ENCODE measurements at places on chromosomes 13 and 19.

GRCh38 chr13:26220575-26220974, 1.5 kb downstream of the RNF6 start:
- peak; percentile 4 for DNase-seq

DNA sequence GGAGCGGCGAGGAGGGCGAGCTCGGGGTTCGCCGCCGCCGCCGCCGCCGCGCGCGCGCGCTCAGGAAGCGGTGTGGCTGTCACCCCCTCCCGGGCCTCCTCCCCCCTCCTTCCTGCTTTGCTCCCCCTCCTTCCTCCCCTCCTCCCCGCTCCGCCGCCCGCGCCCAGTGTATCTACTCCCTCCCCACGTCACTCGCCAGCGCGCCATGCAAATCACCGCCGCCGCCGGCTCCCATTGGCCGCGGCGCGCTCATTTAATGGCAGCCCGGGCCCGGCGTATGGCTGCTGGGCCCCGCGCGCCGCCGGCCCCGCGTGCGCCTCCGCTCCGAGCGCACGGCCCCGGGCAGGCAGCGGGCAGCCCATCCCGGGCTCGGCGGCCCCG, 335 bp upstream of the SOX1 start:
- DNase-seq, result peak; percentile 83

DNA sequence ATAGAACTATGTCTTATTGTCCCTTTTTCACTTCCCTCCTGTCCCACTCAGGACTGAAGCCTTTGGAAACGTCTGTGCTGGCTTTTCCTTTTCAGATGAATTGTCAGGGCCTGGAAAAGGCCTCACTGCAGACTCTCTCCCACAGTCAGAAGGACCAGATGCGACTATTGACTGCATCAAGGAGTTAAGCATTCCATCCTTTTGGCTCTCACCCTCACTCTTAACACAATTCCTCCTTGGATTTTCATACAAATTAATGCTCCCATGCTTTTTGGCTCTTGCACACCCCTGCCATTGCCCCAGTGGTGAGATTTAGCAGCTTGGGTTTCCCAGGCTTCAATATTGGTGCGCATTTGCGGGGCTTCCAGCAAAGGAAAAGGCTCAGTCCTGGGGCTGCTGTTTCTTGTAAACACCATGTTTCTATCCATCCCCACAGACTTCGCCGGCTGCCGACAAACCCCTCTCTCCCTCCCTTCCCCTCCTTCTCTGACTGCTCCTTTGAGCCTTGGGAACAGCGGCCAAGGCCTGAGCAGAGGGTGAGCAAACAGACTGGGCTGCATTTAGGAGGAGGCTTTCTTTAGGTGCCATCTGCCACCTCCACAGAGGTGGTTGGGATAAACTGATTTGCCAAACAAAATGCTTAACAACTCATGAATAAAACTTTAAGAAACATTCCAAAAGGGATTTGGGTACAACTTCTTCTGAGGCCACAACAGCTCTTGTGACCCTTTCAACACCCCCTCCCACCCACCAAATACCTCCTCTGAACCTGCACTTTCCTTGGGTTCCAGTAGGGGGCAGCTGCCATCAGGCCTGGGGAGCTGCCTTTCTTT, 48.6 kb upstream of the PCDH8 start:
- peak; percentile 27 for DNase-seq

DNA sequence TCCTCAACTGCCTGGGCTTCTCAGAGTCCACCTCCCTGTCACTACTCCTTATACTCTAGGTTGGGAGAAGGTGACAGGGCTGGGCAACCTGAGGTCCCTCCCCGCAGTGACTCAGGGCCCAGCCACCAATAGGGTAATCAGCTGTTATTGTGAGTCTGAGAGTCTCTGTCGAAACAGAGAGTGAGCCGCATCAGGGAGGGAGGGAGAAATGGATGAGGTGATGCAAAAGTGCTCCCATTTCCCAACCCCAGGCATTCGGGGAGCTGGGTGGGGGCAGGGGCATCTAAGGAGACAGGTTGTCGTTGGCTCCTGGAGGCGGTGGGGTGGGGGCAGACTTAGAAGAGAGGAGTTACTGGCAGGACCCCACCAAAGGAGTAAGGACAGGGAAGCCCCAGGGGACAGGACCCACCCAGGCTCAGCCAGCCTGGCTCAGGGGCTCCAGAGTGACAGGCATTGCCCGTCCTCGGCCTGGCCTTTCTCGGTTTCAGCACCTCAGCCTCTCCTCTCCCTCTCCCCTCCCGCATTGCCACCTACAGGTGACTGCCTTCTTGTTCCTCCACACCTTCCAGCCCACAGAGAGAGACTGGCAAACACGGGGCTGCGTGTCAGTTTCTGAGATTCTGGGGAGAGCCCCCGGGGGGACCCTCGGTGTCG, at the start of gene DMKN:
Gene DMKN, minus strand, starts transcription at position 22 of the 654 bp plus-strand sequence. CDS start 174 bp downstream, outside the sequence.
- peak; percentile 31 for DNase-seq

DNA sequence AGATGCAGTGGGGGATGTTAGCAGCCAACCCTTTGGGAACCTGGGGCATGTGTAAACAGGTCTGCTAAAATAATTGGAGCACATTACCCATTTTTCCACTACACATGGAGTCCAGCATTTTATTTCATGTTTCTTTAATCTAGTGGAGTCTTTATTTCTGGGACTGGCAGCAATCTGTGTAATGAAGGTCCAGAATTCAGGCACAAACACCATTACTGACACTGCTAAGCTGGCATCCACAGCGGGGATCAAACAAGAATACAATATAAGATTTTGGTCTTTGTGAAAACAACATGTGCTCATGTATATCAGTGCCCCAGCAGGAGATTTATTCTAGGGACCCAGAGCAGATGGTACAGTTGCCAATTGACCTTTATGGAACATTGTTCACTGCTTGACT, 1587.0 kb upstream of the PRR20A start:
- no peak for DNase-seq

DNA sequence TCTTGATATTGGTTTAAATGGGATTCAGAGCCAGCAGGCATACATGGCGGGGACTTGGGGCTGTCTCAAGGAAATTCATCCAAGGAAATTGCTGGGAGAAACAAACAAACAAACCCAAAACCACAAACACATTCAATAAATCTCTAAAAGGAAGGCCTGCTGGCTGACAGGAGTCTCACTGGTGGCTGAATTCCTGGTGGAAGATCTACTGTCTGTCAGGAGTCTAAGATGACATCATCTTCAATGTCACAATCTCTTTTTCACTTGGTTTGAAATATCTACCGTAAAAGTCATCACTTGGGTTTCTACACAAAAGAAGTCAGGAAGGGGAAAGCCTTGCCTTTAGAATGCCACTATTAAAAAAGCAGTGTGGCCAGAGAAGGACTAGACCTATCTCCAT, 87.9 kb downstream of the KLF5 start:
- no peak for DNase-seq

GRCh38 chr19:32464279-32464678, 58.7 kb downstream of the DPY19L3 start:
- DNase-seq, result no peak

DNA sequence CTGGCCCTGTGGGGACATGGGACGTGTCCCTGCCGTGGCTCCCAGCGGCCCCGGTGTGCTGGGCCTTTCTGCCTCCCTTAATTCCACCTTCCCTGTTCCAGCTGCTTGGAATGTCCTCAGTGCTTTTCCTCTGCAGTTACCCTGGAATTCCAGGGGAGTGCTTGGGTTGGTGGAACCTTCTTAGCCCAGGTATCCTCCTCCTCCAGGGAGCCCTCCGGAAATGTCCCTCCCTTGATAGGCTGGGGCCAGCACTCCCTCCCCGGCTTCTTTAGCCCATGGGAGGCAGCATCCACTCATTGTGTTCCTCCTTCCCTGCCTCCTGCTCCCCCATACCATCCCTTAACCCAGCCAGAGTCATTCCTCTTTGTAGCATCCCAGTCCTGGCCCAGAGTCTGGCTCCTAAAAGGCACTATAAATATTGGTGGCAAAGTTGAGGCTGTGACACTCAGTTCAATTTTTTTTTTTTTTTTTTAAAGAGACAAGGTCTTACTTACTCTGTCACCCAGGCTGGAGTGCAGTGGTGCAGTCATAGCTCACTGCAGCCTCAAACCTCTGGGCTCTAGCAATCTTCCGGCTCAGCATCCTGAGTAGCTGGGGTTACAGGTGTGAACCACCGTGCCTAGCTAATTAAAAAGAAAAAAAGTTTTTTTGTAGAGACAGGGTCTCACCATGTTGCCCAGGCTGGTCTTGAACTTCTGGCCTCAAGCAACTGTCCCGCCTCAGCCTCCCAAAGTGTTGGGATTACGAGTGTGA, 13.7 kb upstream of the SLC7A10 start:
- no peak for DNase-seq

- DNase-seq, result no peak
Observed at GRCh38 chr13:27411341-27411740, 13.1 kb upstream of the GTF3A start.

DNA sequence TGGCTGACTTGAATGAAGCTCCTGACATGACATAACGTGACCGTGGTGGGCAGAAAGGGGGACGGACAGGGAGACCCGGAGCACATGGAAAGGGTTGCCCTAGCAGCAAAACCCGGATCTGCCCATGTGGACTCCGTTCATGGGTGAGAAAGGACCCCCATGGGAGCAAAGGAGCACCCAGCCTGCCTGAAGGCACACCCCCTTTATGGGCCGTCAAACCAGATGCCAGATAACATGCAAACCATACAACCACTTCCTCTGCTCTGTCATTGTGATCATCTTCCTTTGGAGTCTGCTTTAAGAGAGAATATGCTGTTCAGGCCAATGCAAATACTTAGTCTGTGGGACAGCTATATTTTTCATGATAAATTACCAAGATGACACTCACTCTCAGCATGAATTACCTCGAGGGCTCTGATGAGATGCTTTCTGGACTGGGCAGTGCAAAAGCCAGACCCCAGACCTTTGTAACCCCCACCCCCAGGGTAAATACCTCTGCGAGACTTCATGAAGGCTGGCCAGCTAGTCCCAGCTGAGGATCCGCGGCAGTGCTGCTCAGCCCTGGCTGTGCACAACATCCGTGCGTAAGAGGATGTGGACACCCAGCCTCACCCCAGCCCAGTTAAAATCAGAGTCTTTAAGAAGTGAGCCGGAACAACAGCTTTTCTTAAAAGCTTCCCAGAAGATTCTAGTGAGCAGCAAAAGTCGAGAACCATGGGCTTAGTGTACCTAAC, 126.6 kb downstream of the USP12 start:
- DNase-seq, result no peak

GRCh38 chr19:15136234-15136954, 29.2 kb downstream of the SYDE1 start:
- no peak for DNase-seq

GRCh38 chr19:54230031-54230430, 7.2 kb upstream of the LILRB3 start:
- no peak for DNase-seq

DNA sequence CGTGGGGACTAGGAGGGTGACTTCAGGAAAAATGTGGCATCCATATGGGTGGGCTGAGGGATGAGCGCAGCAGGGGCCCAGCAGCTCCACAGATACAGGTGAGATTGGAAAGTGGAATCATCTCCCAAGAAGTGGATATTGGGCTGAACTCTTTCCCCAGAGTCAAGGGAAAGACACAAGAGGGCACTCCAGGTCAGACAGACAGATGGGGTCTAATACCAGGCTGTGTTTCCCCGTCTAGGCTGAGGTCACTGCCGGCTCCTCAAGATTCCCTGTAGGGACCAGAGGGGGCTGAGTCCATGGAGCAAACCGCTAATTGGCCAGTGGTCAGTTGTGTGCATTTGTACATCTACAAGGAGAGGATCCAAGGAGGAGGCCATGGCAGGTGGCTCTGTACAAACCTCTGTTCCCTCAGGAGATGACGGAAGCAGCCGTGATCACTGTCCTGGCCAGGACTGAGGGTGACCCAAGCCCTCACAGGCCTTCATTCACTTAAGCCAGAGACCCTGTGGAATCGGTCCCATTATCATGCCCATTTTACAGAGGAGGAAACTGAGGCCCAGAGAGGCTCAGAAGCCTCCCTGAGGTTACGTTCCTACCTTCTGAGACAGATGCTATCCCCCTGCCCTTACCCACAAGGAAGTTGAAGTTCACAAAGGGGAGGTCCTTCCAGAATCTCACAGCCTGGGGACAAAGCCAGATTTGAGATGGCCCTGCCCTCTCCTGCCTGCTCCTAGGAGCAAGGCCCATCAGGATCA, 14.9 kb upstream of the IGLON5 start:
- no peak for DNase-seq
